Fibroblast of skin of abdomen (primary cell): ENCODE measurements at places on chromosomes 1 and 21.

GRCh38 chr1:202007805-202008489, 2.4 kb upstream of the ELF3 start:
- no peak for DNase-seq

DNA sequence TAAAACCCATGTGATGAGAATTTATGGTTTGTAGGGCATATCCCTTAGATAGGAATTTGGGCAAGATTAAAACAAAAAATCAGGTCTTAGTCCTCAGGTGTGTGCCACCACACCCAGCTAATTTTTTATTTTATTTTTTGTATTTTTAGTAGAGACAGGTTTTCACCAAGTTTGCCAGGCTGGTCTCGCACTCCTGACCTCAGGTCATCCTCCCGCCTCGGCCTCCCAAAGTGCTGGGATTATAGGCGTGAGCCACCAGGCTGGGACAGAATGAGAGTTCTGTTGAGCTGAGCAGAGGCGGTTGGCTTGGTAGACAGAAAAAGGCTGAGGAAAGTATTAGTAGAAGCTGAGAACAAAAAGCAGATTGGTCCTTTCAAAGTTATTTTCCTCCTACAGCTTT, 43.8 kb upstream of the EDARADD start:
- no peak for DNase-seq

DNA sequence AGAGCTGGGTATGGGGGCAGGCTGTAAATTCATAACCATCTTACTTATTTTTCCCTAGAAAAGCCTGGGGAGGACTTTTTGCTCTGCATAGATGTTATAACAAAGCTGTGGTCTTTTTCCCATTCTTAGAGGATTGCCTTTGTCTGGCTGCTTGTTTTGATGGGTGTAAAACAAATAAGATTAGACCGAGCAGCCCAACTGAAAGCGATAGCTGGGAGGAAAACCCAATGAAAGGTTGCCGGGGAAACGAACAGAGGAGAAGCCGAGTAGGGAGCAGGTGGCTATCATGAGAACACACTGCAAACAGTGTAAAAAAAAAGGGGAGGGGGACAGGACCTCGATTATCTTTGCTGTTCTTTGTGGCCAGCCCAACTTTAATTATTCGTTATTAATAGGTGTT, 1.9 kb downstream of the ELAVL4 start:
- no peak for DNase-seq

DNA sequence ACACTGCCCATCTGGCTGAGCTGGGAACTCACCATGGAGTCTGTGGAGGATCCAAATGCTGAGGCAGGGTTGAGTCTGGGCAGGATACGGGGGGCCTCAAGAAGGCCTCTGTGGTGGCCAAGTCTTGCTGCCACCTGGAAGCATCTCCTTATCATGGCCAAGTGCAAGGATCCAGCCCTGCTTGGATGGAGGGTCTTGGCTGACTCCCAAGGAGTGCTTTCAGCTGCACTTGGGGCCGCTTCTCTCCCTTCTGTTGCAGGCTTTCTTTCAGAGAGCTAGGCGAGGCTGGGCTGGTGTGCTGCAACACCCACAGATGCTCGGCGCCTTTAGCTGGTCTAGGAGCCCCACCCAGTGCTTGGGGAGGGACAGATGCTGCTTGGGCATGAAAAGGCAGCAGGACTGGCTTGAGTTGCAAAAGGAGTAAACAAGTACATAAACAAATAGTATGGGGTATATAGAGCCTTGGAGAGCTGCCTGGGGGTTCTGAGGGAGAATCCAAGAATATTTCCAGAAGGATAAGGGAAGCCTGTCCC, at the start of gene THEM5:
TSS of gene THEM5 (minus strand) at position 302 of the 533 bp plus-strand sequence. CDS start at position 155, 147 bp downstream.
- DNase-seq = no peak

DNA sequence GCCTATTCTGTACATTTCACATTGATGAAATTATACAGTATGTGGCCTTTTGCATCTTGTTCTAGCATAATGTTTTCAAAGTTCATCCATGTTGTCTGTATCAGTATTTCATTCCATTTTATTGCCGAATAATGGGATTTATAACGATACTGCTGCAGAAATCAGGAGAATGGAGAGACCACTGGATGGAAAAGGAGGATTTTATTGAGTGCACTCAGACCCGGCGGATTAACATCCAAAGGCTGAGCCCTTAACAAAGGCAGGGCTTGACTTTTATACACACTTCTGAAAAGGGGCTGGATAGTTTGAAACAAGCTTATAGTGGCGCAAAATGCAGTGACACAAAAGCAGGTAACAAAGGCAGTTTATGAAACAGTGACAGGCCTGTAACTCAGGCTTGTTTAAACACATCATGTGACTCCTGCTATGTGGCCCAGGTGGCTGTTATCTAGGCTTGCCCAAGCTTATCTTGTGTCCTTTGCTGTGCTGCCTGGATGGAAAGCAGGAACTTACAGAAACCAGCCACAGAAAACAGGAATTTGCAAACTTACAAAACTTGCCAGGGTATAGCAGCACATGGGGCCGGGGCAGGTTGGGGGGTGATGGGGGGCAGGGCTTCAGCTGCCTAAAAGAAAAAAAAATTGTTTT, 32.8 kb upstream of the KCNJ15 start:
- peak; percentile 24 for DNase-seq

GRCh38 chr1:240455228-240455821, 156.6 kb downstream of the GREM2 start:
- DNase-seq = no peak

DNA sequence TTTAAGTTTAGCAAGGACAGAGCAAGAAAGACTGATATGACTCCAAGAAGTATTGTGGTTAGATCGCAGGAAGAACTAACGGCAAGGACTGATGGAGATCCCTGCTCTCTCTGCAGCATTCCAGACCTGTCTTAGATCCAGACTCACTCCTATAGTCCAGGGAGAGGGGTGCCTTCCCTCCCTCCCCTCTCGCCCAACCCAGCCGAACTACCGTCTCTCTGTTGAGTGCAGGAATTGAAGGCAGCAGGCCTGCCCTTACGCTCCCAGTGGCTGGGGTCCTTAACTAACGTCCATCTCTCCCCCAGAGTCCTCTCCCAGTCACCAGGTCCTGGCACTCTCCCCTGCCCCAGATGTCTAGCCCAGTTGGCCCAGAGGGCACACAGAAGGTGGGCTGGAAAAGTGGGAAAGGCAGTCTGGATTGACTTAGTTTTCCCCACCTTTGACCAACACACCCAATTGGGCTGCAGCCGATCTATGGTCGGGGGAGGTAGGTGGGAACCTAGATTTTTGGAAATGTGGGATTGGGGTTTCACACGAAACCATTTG, 1.1 kb downstream of the CRABP2 start:
- no peak for DNase-seq

DNA sequence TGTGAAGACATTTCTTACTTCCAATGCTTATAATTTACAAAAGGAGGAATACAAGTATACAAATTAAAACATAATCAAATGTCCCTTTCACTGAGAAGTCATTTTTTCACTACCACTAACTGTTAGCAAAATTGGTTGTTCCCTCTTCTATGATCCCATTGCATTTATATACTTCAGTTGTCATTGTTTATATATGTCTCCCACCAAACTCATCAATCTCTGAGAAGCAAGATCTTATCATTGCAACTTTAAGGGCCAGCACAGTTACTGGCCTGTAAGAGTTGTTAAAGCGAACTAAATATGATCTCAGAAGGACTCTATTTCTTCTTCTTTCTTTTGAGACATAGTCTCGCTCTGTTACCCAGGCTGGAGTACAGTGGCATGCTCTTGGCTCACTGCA, 223.3 kb upstream of the DMRTA2 start:
- DNase-seq = no peak

DNA sequence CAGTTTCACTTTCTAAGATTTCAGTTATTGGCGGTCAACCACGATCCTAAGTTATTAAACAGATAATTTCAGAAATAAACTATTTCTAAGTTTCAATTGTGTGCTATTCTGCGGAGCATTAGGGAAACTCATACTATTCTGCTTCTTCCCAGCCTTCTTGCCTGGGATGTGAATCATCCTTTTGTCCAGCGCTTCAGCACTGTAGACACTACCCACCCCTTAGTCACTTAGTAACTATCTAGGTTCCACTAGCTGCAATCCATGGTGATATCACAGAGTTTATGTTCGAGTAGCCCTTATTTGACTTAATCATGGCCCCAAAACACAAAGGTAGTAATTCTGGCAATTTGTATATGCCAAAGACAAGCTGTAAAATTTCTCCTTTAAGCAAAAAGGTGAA, 279.9 kb upstream of the ADAMTS5 start:
- DNase-seq = peak; percentile 47

GRCh38 chr21:39660191-39660980, 47.6 kb downstream of the B3GALT5 start:
- DNase-seq = peak; percentile 91
